ENCODE measurements at places on chromosomes 4 and X. TPM values are rescaled to one million over a fixed set of nuclear protein-coding genes. Genes with fewer than 3 reads are reported as not detected.

DNA sequence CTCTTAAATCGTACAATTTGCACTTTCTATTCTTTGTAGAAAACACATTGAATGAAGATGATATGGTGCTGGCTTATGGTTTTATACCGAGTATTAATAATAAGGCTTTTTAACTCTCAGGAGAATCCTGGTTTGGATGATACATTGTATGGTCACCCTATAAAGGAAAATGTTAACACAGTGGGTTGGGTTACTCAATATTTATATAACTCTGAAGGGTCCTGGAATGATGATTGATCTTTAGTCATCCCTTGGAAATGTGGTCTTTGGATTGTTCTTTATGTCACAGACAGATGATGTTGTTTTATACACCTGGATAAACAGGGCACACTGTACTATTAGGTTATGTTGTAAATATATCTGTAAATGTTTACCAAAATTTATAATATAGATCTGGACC lies 496.2 kb upstream of the NDST4 start:
- H3K27me3 ChIP-seq = no peaks in the 10 kb centered on the region
- H3K27ac ChIP-seq = no peak overlapping the region
- H3K4me3 ChIP-seq = no peak overlapping the region
- no peaks in the 10 kb centered on the region for H3K36me3 ChIP-seq
- no peak for DNase-seq

- H3K4me1 ChIP-seq = no peaks in the 10 kb centered on the region
- H3K36me3 ChIP-seq = no peaks in the 10 kb centered on the region
- no peak for DNase-seq
- H3K27ac ChIP-seq = no peak overlapping the region
- H3K4me3 ChIP-seq = no peak overlapping the region
These were observed 342.7 kb downstream of the GALNTL6 start for GRCh38 chr4:172155838-172156345.

Gene TMEM184C
- total RNA-seq = 35.3 TPM

- H3K27ac ChIP-seq = no peak overlapping the region
- no peaks in the 10 kb centered on the region for H3K4me1 ChIP-seq
- H3K4me3 ChIP-seq = no peak overlapping the region
- H3K36me3 ChIP-seq = peaks cover 59% of the 10 kb centered on the region
These were observed 96.0 kb downstream of the SMARCA1 start for GRCh38 chrX:129427267-129427666.

DNA sequence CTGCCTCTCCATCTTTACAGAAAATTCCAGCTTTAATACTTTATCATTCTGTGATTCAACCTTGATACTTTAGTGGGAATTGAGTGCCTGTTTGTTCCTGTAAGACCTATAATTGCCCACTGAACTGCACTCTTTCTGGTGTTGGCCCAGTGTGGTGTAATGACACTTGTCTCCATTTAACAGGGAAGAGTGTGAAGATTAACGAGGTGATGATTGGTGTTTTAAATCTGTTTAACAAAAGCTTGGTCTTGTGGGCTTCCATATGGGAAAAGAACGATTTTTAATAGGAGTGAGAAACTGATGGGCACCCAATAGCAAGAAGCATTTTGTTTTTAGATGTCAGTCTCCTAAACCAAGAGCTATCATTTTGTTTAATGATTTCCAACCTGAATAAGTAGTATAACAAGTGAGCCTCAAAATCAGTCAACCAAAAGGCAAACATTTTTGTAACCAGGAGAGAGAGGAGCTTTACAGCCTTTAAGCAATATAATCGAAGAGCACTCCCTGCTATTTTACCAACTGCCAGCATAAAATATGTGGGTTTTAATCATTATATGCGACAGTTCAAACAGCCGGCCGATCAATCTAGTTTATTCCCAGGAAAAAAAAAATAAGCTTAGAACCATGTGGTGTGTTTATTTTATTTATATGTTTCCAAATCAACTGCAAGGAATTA lies 50.2 kb downstream of the SUPT20HL1 start:
- H3K36me3 ChIP-seq = peaks cover 2% of the 10 kb centered on the region
- no peak overlapping the region for H3K4me3 ChIP-seq
- peaks cover 24% of the 10 kb centered on the region for H3K4me1 ChIP-seq
- H3K27ac ChIP-seq = no peak overlapping the region

DNA sequence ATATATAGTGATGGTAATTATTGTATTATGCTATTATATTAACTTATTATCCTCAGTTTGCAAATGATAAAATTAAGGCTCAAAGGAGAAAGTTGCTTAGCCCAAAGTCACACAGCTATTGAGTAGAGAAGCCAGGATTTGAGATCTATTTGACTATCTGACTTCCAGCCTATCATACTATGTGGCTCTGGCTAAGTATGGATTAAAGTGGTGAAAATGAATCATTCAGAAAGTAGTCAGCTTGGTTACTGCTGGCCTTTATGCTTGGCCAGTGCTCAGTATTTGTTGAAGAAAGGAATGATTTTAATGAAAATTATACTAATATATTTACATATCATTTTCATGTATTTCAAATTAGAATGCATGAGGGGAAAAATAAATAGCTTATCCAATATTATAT lies 219.8 kb downstream of the SHROOM3 start:
- H3K36me3 ChIP-seq = no peaks in the 10 kb centered on the region
- H3K4me1 ChIP-seq = peaks cover 57% of the 10 kb centered on the region
- no peak for DNase-seq

Gene ZFP42
- 0.51 TPM for total RNA-seq

- H3K4me1 ChIP-seq = peaks cover 29% of the 10 kb centered on the region
- H3K27ac ChIP-seq = no peak overlapping the region
- no peaks in the 10 kb centered on the region for H3K36me3 ChIP-seq
These were observed 12.1 kb upstream of the CC2D2A start for GRCh38 chr4:15457406-15458201.

- peaks cover 56% of the 10 kb centered on the region for H3K4me1 ChIP-seq
- no peak overlapping the region for H3K27ac ChIP-seq
- no peak for DNase-seq
- no peaks in the 10 kb centered on the region for H3K27me3 ChIP-seq
These were observed 8.8 kb downstream of the SH3D19 start for GRCh38 chr4:151316645-151317044.

DNA sequence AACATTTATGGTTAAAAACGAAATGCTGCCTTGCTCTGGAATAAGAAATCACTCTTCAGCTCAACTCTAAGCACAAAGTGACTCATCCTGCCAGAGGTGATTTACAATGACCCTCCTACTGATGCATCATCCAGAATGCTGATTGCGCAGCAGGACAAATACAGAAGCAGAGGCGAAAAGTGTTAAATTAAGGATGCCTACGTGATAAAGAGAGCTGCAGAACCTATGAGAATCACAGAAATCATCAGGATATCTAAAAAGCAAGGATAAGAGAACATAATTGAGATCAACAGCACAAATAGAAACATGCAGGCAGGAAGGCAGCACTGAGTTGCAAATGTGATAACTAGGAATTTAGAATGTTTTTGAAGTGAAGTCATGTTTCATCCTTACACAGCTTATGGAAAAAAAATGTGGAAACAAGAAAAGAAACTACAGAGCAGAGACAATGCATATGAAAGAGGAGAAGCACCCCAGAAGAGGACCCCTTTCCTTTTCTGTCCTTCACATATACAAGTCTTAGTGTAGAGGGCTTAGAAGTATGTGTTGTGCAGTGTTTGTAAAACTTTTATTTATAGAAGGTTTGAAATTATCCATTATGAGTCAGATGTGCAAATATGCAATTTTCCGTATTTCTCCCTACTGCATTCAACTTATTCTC lies 188.4 kb downstream of the SLC7A11 start:
- peak overlapping the region; percentile 54 for H3K4me3 ChIP-seq
- H3K27me3 ChIP-seq = no peaks in the 10 kb centered on the region
- no peaks in the 10 kb centered on the region for H3K36me3 ChIP-seq
- no peak for DNase-seq
- peak overlapping the region; percentile 93 for H3K27ac ChIP-seq

DNA sequence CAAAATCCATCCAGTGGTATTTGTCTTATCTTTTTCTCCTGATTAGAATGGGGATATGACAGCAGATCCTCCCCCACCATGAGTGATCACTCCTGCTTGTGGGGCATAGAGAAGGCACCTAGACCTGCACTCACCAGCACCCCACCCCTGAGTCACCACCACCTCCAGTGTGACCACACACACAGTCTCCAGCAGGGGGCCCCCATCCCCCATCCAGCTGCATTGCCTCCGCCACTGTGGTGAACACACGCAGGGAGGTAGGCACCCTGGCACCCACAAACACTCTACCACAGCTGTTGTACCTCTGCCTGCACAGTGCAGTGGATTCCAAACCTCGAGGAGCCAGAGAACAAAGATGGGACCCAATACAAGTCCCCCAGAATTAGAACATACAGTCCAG lies 9.0 kb upstream of the MAGEA8 start:
- no peaks in the 10 kb centered on the region for H3K27me3 ChIP-seq
- no peak overlapping the region for H3K4me3 ChIP-seq
- H3K27ac ChIP-seq = no peak overlapping the region
- DNase-seq = no peak

GRCh38 chr4:95910749-95911148 lies 70.9 kb downstream of the PDHA2 start:
- H3K4me3 ChIP-seq = no peak overlapping the region
- peak; percentile 38 for DNase-seq
- peaks cover 6% of the 10 kb centered on the region for H3K4me1 ChIP-seq
- H3K36me3 ChIP-seq = no peaks in the 10 kb centered on the region

DNA sequence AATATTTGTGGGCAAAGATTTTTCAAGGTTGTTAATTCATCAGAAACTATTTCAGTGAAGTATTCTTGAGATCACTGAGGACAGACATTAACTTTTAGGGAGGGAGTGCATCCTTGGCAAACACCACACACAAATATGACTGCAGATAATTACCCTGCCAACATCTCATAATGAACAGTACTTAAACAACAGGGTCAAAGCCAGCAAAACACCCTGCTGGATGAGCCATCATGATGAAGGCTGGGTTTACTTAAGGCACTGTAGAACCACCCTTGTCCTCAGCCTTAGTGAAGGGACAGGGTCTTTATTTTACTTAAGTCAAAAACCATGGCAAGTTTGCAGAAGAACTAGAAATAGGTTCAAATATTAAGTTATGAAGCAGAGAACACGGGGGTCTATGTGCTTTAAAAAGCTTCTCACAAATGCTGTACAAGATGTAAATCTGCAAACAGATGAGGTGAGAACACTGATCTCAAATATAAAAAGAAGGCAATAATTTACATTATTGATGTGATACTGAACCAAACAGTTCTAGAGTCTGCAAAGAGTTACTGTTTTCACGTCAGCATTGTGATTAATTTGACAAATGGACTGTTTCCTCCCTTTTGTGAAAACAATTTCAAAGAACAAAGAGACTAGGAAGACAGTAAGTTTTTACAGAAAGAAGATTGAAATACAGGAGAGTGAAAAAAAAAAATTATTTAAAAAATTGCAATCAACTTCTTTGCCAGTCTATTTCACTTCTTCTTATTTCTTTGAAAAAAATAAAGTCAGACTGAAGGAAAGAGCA lies 28.2 kb downstream of the TAPT1 start:
- no peak for DNase-seq
- H3K36me3 ChIP-seq = peaks cover 3% of the 10 kb centered on the region
- no peak overlapping the region for H3K27ac ChIP-seq
- peaks cover 30% of the 10 kb centered on the region for H3K4me1 ChIP-seq
- no peaks in the 10 kb centered on the region for H3K27me3 ChIP-seq

Gene MAGEA2
- total RNA-seq = not detected

DNA sequence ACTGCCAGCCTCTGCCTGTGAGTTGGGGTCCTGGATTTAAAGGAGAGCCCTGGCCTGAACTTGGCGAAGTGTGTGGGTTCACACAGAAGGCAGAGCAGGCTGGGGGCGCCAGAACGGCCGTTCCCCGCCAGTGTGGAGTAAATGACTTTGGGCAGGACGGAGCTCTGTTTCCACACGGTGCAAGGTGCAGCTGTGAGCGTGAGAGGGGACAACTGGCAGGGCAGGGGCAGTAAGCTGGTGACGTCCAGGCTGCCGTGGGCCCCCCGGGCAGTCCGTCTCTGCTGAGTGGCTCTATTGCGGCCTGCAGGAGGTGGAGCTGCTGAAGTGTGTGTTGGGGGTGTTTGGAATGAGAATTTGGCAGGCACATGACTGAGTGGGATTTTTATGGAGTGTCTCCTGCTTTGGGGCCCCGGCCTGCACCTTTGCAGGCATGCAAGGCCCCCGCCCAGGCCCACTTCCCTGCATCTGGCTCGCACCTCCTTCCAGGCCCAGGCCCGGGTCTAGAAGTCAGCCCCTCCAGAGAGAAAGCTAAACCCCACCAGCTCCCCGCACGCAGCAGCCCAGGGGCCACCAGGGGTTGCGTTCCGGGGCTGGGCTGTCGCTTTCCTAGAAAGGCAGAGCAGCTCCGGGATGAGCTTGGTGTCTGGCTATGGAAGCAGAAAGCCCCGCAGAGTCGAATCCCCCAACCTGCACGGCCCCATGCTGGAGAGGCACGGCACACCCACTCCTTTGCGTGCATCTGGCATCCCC lies 62.2 kb upstream of the GRPEL1 start:
- H3K4me1 ChIP-seq = peaks cover 18% of the 10 kb centered on the region
- H3K27ac ChIP-seq = no peak overlapping the region
- no peak overlapping the region for H3K4me3 ChIP-seq
- peaks cover 2% of the 10 kb centered on the region for H3K36me3 ChIP-seq

DNA sequence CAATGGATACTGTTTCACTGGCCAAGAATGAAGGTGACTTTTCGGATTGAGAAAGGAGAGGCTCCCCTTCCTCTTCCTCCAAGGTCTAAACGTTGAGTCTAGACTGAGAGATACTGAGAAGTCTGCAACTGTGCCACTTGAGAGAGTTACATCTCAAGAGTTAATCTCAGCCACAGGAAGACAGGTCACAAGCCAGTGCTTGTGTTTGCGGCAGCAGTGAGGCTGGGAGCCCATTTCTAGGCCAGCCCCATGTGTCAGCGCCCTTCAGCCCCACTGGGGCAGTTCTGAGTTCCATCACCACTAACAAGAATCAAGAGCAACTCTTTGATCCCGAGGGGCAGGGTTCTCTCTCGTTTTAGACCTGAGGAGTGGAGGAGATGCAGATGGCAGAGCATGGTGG lies 7.3 kb upstream of the SEC24D start:
- H3K4me3 ChIP-seq = no peak overlapping the region
- peaks cover 9% of the 10 kb centered on the region for H3K4me1 ChIP-seq
- no peaks in the 10 kb centered on the region for H3K36me3 ChIP-seq
- H3K27me3 ChIP-seq = no peaks in the 10 kb centered on the region
- no peak for DNase-seq

Gene ADH1B
- 1.2 TPM for total RNA-seq

Gene STBD1
- total RNA-seq = 15.0 TPM

DNA sequence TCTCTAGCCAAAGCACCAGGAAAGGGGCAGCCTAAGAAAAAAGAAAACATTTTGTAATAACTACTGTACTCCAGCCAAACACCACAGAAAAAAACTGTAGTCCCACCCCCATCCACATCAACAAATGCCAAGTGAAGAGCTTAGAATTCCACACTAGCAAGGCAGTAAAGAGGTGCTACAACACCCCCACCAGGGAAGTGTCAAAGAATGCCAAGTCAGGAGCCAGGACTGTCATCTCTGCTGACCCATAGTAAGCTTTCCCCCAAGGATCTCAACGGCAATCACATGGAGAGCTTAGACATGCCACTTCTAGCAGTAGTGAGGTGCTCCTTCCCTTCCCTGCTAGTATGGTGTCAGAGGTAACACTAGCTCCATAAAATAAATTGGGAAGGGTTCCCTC lies 34.4 kb upstream of the CCDC160 start:
- H3K27me3 ChIP-seq = no peaks in the 10 kb centered on the region
- no peak overlapping the region for H3K27ac ChIP-seq
- DNase-seq = no peak
- H3K4me3 ChIP-seq = no peak overlapping the region
- no peaks in the 10 kb centered on the region for H3K36me3 ChIP-seq

Gene PRRG3
- total RNA-seq = not detected

Gene PRDM8
- 0.07 TPM for total RNA-seq

All from chondrocyte (in vitro differentiated cells).